NCI-H774 (cell line): ENCODE measurements at places on chromosomes 5 and 9.

DNA sequence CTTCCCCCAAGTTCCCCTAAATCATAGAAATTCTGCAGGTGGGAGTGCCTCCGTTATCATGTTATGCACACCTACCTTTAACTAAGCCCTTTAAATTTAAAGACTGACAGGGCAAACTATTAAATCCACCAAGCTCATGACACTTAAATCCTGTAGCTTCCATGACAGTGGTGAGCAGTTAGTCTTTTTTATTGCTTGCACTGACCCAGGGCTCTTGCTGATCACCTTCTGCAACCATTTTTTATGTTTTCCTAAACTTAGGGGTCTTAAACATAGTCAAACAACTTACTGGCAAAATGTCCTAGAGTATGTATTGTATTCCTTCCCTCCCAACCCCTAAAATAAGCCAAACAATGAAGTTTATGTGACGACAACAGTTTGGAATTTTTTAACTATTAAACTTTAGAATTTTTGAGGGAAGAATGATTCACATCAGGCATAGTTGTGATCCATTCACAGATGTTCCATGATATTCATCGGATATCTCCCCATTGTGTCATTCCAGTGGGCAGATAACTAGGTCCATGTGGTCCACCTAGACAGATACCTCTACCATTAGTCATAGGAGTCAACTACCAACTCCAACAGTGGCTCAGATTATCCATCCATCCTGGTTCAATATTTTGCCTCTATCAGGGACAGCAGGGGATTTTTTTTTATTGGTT, 283.1 kb downstream of the ADAMTS6 start:
- DNase-seq: no peak

- no peak for DNase-seq
Observed at GRCh38 chr5:73420666-73421065, 27.9 kb downstream of the FOXD1 start.

DNA sequence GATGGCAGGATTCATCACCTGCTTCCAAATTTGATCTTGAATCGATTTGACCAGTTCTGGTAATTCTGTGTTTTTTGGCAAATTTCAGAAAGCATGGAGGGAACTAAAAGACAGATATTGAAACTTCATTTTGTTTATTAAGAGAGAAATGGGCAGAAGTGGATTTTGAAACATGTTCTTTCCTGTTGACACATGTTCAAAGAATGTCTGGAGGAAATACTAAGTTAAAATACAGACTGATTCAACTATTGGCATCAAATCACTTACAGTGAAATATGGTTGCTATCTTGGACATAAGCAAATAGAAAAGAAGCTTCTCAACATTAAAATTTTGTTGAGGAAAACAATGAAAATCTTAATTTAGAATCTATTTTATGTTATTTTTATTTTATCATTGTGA, 19.3 kb upstream of the GZMK start:
- DNase-seq: no peak

DNA sequence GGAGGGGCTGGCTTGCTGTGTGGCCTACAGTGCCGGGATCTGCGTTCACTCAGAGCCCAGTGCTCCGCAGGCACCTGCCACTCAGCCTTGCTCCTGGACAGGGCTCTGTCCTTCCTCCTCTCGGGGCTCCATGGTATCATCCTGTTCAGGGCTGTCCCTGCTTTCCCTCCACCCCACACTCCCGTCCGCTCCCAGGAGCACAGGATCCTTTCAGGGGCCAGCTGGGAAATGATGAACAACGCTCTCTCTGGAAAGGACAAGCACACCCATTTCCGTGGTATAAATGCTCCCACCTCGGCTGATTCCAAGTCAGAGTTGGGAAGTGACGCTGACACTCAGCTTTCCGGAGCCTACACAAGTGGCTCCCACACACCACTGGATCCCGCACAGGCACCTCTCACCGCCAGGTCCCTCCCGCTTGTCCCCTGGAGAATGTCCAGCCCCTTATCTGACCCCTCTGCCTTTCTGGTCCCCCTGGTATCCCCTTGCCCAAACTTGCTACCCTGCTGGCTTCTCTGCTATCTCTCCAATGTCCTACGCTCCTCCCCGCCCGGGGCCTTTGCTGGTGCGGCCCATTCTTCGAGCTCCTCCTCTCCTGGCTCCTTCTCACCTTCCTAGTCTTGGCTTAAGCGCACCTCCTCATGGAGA, 21.3 kb downstream of the HMCN2 start:
- DNase-seq: no peak

GRCh38 chr5:1078851-1079250, 33.0 kb downstream of the SLC12A7 start:
- DNase-seq: no peak

DNA sequence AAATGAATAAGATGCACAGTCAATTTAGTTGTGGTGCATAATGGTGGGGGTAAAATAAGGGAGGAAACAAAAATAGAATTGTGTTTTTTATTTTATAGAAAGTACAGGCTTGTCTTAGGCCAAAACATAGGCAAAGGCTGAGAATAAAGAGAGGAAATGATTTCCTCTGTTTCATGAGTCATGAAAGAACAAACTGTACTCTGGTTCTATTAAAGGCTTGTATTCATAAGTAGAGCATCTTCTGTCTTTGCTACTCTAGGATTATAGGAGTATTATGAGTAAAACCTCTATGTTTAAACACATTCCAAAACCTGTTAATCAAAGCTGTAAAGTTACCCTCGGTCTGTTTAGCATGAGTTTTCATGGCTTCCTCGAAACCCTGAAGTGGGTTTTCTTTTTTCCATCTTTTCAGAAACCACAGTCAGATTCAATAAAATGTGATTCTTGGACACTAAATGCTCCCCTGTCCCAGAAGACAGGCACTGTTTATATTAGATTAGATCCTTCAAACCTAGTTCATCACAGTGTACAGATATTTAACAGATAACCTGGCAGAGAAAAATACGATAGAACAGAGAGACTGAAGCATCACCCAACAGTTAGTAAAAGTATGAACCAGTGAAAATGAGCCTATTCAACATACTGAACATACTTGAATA, 473.9 kb upstream of the CYLC2 start:
- DNase-seq: no peak

GRCh38 chr5:179274321-179275315, 70.6 kb downstream of the ADAMTS2 start:
- DNase-seq: no peak

- DNase-seq: no peak
Observed at GRCh38 chr9:95836072-95836471, 39.4 kb upstream of the ERCC6L2 start.

DNA sequence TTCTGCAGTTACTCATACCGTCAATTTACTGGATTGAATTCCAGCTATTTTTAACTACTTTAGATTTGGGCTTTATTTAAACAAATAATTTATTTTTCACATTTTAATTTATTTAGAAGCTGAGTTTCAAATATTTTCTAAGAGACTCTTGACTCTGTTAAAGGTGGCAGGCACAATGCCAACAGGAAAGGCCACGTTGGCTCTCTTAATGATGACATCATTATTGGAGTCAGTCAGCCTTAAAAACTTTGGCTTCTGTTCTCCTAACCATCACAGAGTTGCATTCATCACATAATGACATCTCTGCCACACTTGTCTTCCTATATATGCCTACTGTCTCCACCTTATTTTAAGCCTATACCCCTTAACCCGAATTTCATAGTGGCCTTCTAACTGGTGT, 172.3 kb upstream of the PLPPR1 start:
- DNase-seq: peak; percentile 18

GRCh38 chr5:78586251-78586650, 62.3 kb downstream of the LHFPL2 start:
- no peak for DNase-seq

- DNase-seq: no peak
Observed at GRCh38 chr9:129781981-129782380, 21.0 kb upstream of the TOR1B start.

GRCh38 chr9:79655551-79655950, 83.8 kb downstream of the TLE4 start:
- no peak for DNase-seq

- no peak for DNase-seq
Observed at GRCh38 chr5:136729901-136730355, 364.6 kb upstream of the TRPC7 start.

- peak; percentile 33 for DNase-seq
Observed at GRCh38 chr5:89343666-89344065, 460.7 kb upstream of the MEF2C start.

DNA sequence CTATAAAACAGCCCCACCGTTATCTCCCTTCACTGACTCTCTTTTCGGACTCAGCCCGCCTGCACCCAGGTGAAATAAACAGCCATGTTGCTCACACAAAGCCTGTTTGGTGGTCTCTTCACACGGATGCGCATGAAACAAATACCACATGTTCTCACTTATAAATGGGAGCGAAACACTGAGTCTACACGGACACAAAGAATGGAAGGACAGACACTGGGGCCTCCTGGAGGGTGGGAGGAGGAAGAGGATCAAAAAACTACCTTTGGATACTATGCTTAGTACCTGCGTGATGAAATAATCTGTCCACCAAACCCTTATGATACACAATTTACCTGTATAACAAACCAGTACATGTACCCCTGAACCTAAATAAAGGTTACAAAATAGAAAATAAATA, 98.6 kb downstream of the ICE1 start:
- no peak for DNase-seq

GRCh38 chr5:102625928-102626327, 127.1 kb upstream of the SLCO6A1 start:
- DNase-seq: no peak

DNA sequence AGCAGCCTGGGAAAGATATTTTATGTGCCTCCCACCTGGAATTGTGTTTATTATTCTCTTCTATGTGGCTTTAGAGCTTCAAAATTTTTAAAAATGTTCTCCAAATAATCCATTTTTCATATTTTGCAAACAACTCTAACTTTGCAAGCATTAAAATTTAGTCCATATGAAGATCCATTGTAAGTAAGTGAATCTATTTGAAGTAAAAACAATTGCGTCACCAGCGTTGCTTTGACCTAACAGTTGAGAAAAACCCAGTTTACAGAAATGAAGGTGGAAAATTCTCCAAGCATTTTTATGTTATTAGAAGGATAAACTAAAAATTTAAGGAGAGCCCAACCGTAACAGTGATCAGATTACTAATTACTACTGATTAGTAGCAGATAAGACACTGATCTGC, 38.9 kb upstream of the TLX3 start:
- no peak for DNase-seq

DNA sequence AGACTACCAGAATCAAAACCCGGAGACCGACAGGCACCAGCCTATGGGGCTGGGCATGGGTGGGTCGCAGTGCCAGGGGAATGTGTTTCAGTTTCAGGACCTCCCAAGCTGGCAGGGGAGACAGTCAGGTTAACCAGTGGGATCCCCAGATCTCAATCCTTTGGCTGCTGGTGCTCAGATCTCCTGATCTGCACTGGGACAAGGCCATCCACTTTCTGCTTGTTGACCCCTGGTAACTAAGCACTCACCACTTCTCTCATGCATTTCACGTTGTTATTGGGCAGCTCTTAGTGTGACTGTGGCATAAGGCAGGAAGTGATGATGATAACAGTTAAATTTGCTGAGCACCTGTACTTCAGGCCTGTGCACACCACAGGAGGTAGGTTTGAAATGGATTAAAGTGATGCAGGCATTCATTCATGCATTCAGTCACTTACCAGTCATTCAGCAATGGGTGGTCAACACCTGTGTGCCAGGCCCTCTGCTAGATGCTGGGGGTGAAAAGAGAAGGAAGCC, 42.1 kb upstream of the STXBP1 start:
- DNase-seq: peak; percentile 73

DNA sequence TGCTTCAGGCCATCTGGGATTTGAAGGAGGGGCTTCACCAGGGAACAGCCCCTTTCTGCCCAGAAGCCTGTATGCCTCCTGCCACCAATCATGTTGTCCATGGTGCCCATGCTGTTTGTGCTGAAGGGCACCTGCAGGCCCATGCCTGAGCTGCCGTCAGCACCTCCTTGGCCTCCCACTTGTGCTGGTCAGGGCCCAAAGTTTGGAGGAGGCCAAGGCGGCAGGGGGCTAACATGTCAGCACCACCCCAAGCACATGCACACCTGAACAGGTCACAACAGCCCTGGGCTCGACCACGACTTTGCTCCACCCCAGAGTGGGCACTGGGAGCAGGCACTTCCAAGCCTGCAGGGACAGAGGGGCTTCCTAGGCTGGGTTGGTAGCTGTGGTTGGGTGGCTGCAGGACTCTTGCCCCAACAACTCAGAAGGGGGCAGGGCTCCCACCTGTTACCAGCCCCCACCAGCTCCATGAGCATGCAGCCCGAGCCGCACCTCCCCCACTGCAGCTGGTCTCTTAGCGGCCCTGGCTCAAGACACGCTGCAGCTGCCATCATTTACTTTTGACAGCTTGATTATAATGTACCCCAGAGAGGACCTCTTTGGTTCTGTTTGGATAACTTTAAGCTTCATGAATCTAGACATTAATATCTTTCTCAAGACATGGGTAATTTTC, 19.8 kb upstream of the NFIL3 start:
- no peak for DNase-seq

DNA sequence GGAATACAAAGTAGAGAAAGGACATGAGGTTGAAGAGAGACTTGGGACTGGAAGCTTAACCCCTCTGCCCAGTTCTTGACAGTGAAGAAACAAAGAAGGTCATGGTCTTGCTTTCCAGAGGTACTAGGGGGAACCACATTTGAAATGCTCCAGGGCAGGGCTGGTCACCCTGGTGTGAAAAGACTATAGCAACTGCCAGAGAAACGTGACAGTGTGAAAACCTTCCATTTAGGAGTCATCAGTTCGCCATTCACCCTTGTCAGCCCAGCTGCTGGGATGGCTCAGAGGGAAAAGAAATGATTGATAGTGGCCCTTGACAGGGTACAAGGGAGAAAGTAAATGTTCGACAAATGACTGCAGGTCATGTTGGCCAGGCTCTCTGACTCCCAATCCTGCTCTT, 56.7 kb downstream of the MAT2B start:
- no peak for DNase-seq

- DNase-seq: peak; percentile 67
Observed at GRCh38 chr9:7570107-7570720, 229.4 kb downstream of the DMAC1 start.

- no peak for DNase-seq
Observed at GRCh38 chr9:100489836-100490235, 16.9 kb downstream of the TMEFF1 start.
